ENCODE measurements at places on chromosomes 3 and 15. TPM values are rescaled to one million over a fixed set of nuclear protein-coding genes. Genes with fewer than 3 reads are reported as not detected.

Gene CX3CR1
- total RNA-seq = 2.3 TPM

- H3K27me3 ChIP-seq = peaks cover 3% of the 10 kb centered on the region
- H3K4me3 ChIP-seq = no peak overlapping the region
- no peaks in the 10 kb centered on the region for H3K36me3 ChIP-seq
- DNase-seq = no peak
- H3K27ac ChIP-seq = no peak overlapping the region
Measured at GRCh38 chr3:58607816-58608215, 30.6 kb upstream of the FAM107A start.

Gene EIF5A2
- total RNA-seq = 6.2 TPM

DNA sequence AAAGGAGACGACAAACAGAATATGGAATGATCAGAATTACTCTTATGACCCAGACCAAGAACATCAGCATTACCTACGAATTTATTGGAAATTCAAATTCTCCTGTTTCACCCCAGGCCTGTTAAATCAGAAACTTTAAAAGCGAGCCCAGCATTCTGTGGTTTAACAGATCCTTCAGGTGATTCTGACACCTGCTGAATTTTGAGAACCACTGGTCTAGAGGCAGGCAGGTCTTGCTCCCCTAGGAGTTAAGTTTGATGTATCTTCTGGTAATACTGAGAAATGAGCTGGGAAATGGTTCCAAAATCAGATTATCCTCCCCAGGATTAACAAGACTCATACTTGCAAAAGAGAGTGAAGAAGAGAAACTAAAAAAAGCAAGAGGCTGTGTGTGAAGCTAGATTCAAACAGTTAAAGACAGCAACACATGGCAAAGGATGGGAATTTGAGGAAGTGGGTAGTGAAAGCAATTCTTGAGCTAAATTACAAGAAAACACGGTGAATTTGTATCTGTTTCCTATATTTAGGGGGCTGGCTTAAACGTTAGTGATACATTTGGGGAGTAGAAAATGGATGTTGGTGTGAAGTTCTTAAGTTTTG lies 66.0 kb downstream of the FLNB start:
- peaks cover 23% of the 10 kb centered on the region for H3K36me3 ChIP-seq
- H3K4me3 ChIP-seq = no peak overlapping the region
- H3K27ac ChIP-seq = no peak overlapping the region
- no peak for DNase-seq
- peaks cover 39% of the 10 kb centered on the region for H3K4me1 ChIP-seq

Gene RAB6B
- 0.24 TPM for total RNA-seq

GRCh38 chr15:66578286-66578875 lies 12.6 kb upstream of the LCTL start:
- H3K4me1 ChIP-seq = no peaks in the 10 kb centered on the region
- no peaks in the 10 kb centered on the region for H3K36me3 ChIP-seq
- no peak overlapping the region for H3K4me3 ChIP-seq
- H3K27ac ChIP-seq = no peak overlapping the region
